ENCODE measurements at places on chromosomes 2 and 18.

DNA sequence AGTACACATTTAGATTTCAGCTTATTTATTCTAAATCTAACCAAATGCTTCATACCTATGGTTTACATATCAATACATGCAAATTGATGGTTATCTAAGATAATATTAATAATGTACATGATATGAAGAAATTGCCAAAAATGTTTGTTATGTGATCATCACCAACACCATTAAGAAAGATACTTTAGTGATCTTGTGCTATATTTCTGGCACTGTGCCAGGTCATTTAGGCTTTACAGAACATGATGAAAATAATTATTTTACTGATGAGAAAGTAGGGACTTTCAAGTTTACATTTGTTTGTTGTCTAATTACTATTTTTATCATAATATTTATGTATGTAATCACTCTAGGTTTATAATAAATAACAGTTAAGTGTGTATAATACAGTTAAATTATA, 158.3 kb downstream of the GULP1 start:
- DNase-seq = no peak

GRCh38 chr18:24500217-24500616, 39.8 kb downstream of the HRH4 start:
- DNase-seq = no peak

DNA sequence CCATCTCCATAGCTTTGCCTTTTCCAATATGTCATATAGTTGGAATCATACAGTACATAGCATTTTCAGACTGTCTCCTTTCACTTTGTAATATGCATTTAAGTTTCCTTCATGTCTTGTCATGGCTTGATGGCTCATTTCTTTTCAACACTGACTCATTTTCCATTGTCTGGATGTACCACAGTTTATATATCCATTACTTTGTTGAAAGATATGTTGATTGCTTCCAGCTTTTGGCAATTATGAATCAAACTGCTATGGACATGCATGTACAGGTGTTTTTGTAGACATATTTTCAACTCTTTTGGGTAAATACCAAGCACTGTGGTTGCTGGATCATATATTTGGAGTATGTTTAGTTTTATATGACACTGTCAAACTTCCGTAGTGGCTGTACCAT, 26.3 kb downstream of the ACSL3 start:
- no peak for DNase-seq

- no peak for DNase-seq
Measured at GRCh38 chr18:10013621-10014543, 100.1 kb downstream of the VAPA start.

DNA sequence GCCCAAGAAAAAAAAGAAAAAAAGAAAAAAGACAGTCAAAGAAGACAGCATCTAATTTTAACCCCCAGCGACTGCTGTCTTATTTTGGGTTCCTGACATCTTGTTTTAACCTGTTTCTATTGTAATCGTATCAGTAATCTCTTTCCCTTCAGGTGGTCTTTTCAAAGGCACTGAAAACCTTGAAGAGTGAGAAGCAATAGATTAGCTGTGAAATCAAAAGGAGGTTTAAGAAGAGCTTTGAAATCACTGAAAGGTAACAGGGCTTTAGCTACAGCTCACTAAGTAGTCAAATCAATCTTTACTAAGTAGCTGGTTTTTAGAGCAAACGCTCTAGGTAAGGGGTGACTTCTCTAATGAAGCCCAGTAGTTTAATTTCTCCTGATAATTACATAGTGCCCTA, 5.4 kb upstream of the TANC1 start:
- DNase-seq = no peak

- no peak for DNase-seq
Measured at GRCh38 chr18:23938043-23938756, 76.4 kb upstream of the TTC39C start.

GRCh38 chr2:75276093-75277029, 77.0 kb upstream of the TACR1 start:
- peak; percentile 18 for DNase-seq

GRCh38 chr2:237744613-237745249, 53.8 kb upstream of the RBM44 start:
- no peak for DNase-seq

Data from AG09309 (cell line).